ENCODE measurements at places on chromosomes 3 and 15. TPM values are rescaled to one million over a fixed set of nuclear protein-coding genes. Genes with fewer than 3 reads are reported as not detected.

GRCh38 chr3:17207979-17208378, 323.2 kb downstream of the PLCL2 start:
- DNase-seq, result no peak

DNA sequence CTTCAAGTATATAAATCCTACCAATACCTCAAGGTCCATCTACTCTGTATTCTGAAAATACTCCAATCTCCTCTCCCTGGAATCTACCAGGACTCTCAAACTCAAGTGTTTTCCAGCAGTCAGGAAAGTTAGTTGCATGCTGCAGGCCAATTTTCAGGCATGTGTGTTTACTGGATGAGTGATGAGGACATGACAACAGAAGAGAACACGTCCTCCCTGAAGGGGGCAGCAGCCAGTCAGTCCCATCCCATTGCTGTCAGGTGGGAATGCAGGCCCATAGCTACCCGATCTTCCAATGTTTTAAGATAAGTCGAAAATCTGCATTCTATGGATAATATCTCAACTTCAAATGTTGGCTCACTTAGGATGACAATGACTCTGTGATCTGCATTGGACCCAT, 496.2 kb downstream of the FHIT start:
- no peak for DNase-seq

DNA sequence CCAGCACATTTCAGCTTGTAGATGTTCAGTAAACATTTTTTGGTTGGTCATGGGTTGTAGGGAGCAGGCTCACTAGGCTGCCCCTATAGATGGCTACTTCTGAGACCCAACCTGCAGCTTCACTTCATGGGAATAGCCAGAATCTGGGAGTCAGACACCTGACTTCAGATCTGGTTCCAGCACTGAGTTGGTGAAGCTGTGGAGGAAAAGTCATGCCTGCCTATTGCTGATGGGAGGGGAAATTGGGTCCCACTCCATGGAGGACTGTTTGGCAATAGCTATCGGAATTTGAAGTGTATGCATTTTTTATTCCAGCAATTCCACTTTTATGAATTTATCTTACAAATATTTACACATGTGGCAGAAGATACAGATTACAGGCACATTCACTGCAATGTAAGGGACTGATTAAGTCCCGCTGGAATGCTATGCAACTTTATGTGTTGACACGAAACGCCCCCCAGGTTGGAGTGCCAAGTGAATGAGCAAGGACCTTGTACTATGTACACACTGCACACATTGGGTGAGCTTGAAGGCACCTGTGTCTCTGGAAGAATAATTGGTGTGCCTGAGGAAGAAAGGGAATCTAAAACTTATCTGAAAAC, 7.8 kb upstream of the CCR1 start:
- no peak for DNase-seq

DNA sequence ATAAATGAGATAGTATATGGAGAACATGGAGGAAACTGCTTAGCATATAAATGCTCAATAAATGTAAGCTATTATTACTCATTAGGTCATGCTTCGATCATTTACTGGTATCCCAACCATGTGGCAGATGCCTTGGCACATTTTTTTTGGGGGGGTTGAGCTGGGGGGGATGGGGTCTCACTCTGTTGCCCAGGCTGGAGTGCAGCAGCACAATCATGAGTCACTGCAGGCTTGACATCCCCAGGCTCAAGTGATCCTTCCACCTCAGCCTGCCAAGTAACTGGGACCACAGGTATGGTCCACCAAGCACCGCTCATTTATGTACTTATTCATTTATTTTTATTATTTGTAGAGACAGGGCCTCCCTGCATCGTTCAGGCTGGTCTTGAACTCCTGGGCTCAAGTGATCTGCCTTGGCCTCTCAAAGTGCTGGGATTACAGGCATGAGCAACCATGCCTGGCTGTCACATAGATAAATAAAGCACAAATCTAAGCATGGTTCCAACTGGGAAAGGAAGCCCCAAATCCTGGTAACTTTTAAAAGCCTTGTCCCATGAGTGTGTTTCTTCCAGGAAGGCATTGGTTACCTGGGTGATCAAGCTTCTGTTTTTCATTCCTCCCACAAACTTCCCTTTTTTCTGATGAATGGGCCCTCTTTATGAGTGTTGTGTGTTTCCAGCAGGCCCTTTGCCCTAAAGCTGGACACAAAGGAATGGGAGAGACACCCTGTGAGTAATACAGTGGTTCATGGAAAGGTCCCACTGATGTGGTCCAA, 147.4 kb upstream of the UMPS start:
- no peak for DNase-seq

GRCh38 chr15:98715401-98715800, 67.1 kb downstream of the IGF1R start:
- DNase-seq, result no peak

- no peak for DNase-seq
Observed at GRCh38 chr3:45647148-45647619, 42.0 kb upstream of the SACM1L start.

Gene EIF2A
- 201 TPM for total RNA-seq

GRCh38 chr3:177610686-177611633, 413.7 kb upstream of the TBL1XR1 start:
- no peak for DNase-seq

DNA sequence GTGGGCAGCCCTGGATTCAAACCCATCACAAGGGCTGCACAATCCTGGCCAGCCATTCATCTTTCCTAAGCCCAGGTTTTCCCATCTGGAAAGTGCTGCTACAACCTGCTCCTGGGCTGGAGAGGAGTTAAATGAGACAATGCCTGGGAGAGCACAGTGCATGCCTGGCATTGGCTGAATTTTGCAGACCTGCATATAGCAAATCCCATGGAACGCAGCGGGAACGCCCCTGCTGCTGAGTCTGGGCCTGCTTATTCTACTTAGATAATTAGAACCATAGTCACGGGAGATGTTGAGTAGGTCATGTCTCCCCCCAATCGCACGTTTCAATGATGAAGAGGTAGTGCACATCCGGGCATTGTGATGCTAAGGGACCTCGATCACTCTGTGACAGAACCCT, 46.6 kb downstream of the ABTB1 start:
- DNase-seq, result no peak

- peak; percentile 83 for DNase-seq
Observed at GRCh38 chr15:99123713-99124451, 19.0 kb downstream of the SYNM start.

Gene GOLGA6L7
- total RNA-seq, result not detected

Data from frontal cortex (tissue), 4 donors.